ENCODE measurements at places on chromosomes 2 and 18. TPM values are rescaled to one million over a fixed set of nuclear protein-coding genes. Genes with fewer than 3 reads are reported as not detected.

Gene SLC38A11
- 2.2 TPM for total RNA-seq

Gene TMEM37
- 3.2 TPM for total RNA-seq

Gene KCNF1
- not detected for total RNA-seq

Gene ERFE
- total RNA-seq, result not detected

Gene IGFBP5
- 1,041 TPM for total RNA-seq

DNA sequence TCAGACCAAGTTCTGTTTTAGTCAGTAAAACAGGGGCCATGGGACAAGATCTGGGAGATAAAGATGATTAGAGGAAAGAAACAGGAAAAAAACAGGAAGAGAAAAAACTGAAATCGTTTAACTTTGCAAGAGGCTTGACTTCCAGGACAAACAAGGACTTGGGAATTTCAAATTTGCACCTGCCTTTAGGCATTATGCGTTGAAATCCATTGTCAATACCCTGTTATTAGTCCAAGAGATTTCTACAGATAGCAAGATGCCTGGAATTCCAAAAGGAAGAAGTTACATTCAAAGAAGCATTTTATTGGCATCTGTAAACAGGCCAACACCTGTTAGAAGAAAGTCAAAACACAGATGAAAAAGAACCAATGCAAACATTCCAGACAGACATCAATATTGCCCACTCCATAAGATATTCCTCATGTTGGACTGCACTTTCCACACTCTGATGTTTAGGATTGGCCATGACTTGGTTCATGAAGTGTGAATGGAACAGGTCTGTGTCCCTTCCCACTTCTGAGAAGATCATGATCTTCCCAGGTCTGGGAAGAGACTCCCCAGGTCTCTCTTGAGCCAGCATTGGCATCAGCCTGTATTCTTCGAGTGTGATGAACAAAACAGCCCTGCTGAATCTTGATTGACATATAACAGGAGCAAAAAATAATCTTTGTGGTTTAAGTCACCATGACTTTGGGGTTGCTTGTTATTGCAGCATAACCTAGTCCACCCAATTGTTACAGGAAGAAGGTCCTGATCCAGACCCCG, 181.4 kb upstream of the FN1 start:
- DNase-seq, result no peak

GRCh38 chr2:1319393-1319792, 93.9 kb upstream of the TPO start:
- DNase-seq, result no peak

- DNase-seq, result no peak
Observed at GRCh38 chr2:216950547-216950946, 90.7 kb upstream of the TNP1 start.

- DNase-seq, result peak; percentile 22
Observed at GRCh38 chr2:1971124-1971523, 226.8 kb upstream of the PXDN start.

GRCh38 chr2:100107906-100108647, 34.3 kb downstream of the AFF3 start:
- no peak for DNase-seq
